ENCODE measurements at places on chromosomes 1 and 21.

DNA sequence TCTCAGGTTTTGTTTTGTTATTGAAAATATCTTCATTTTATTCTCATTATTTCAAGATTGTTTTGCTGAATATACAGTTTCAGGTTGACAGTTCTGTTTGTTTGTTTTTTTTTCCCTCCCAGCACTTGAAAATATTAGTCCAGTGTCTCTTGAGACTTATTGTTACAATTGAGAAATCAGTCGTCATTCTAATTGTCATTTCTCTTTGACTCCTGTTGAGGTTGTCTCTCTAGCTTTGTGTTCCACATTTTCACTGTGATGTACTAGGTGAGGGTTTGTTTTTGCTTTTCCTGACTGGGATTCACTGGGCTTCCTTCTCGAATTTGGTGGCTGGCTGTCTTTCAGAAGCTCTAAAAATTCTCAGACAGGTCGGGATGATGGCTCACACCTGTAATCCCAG lies 443.2 kb upstream of the VAMP3 start:
- DNase-seq, result no peak

DNA sequence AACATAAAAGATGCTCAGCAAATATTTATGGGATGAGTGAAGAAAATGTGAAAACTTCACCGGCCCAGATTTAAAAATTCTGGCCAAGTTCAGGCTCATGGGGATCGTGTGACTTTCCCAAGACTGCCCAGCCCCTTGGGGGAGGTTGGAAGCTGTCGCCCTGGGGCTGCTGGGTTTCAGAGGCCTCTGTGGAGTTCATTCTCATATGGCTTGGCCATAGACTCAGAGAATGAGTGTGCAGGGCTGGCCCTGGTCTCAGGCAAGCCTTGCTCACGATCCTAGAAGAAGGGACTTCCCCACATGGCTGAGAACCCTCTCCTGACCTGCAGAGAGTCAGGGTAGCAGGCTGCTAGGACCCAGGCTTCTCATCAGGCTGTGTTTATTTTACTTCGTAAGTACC lies 24.6 kb downstream of the PADI2 start:
- no peak for DNase-seq

DNA sequence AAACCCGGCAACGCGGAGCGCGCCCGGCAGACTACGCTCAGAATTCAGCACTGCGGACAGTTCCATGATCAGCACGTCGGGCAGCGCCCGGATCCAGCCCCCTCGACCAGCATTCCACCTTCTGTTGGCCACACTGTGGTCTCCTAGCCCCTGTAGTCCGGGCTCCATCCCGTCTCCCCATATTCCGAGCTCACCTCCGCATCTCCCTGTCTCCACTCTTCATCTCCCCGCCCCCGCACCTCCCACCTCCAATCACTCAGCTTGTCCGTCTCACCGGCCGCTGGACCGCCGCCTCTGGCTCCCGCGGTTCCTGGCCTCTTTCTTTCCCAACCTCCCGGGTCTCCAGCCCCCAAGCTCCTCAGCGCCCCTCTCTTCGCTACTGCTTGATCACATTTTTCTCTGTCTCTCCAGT lies 500 bp downstream of the EPHA10 start:
- DNase-seq, result no peak

- no peak for DNase-seq
These were observed at the start of gene NEXN for GRCh38 chr1:77888081-77888780. Gene NEXN, plus strand, starts transcription at chr1:77888624. Its CDS starts 27,483 bp downstream, at chr1:77916107.

DNA sequence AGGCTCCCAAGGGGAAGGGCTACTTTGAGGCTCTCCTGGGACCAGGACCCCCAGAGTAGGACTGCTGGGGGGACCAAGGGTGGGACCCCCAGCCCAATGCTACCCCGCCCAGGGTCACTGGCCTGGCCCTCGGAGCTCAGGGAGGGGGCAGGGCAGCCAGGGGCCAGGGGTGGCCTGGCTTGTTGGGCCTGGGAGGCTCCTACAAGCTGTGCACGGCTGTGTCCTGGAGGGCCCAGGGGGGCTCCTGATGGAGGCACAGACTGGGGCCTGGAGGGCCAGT lies 2.2 kb downstream of the HES4 start:
- no peak for DNase-seq

GRCh38 chr21:37622755-37623154 lies 256.2 kb downstream of the DYRK1A start:
- no peak for DNase-seq

- no peak for DNase-seq
These were observed 3.3 kb downstream of the TMEM200B start for GRCh38 chr1:29120367-29120766.

DNA sequence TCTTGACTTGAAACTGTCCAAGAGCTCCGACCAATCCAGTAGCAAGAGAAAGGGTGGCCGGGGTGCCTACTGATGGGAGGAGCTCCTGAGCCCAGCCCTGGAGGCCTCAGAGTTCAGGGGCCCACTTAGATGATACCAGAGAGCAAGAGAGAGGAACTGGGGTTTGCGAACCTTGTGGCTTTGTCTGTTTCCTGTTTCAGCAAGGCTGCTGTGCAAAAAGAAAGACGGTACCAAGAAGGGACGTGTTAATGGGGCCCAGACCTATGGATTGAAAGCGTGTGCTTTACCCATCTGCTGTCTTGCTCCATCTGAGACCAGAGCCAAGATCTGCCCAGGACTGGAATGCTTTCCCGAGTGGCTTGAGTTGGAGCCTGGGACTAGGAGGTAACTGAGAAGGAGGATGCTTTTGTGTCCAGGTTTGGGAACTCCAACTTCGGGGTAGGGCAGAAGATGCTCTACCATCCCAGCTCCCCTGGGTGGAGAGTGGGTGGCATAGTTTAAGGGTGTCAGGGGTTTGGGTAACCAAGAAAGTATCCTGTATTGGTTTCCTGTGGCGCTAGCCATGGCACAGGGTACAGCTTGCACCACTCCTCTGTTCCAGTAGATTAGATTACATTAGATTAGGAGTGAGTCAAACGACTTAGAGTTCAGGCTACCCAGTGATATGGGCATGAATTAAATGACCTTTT lies at the start of gene TRAF3IP3:
Gene TRAF3IP3, plus strand, starts transcription at position 128 of the 689 bp plus-strand sequence. CDS start 3,987 bp downstream, outside the sequence.
- DNase-seq, result peak; percentile 79

DNA sequence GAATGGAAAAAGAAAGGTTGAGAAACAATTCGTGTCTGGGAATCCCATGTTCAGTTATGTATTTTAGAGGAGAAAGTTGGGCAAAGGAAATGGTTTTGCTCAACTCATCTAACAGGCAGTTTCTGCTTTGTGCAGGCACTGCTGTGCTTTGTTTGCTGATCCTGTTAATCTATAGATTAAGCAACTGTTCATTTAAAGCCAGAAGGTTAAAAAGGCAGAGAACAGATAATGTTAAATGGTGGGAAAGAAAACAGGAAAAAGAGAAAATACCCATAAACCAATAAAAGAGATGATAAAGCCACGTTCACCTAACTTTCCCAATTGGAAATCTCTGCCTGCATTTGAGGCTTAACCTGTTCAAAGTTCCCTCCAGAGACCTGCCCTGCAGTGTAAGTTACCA lies 70.0 kb downstream of the APP start:
- no peak for DNase-seq

DNA sequence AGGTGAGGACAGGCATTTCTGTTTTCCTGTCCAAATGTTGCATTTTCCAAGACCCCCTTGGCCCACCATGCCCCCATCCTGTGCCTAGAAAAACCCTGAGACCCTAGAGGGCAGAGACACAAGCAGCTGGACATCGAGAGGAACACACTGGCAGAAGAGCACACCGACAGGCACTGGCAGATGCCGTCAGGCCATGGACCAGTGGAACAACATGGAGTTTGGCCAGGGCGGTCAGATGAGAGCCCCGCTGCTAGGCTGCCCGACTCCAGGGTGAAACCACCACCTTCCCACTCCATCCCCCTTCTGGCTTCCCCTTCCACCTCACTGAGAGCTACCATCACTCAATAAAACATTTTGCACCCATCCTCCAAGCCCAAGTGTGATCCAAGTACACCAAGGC lies 438.4 kb downstream of the SIPA1L2 start:
- no peak for DNase-seq

DNA sequence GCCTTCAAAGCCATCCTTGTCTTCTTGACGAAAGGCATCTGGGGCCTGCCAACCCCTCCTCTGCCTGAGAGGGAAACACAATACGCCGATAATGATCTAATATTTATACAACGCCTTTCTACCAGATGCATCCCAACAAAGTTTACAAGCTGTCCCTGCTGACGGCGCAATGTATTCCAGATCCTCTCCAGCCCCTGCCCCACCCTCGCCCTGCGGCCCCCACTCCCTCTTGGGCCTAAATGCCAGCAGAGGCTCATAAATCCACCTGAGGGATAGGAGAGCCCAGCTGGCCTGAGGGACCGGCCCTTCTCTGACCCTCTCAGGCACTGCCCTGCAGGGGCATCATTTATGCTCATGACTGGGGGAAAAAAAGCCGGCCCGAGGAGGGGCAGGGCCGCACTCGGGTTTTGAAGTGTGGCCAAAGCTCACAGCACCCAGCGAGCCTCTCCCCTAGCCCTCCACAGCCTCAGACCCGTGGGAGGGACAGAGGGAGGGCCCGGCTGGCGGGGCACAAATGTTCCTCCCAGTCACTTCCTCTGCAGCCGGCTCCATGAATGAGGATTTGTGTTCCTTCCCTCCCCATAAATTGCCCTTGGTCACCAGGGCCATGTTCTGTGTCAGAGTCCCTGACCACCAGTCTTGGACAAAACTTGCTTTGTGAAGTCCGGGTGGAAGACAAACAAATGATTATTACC lies 140.3 kb downstream of the FOXD2 start:
- DNase-seq, result no peak

- no peak for DNase-seq
These were observed 658.3 kb downstream of the PTPRC start for GRCh38 chr1:199297174-199297573.

- peak; percentile 5 for DNase-seq
These were observed 37.0 kb downstream of the CAPN8 start for GRCh38 chr1:223628233-223629125.

GRCh38 chr1:221454096-221454495 lies 287.8 kb downstream of the DUSP10 start:
- no peak for DNase-seq

DNA sequence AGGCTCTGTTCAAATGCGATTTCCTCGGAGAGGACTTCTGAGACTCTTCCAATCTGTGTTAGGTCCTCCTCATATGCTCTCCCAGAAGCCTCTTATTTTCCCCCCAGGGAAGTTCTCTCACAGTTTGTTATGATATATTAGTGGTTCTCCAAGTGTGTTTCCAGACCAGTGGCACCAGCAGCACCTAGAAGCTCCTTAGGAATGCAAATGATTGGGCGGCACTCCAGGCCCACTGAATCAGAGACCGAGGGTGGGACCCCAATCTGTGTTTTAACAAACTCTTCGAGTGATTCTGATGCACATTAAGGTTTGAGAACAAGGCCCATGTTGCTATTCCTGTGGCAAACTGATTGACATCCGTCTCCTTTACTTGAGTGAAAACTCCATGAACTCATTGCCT lies 63.0 kb downstream of the NMNAT2 start:
- DNase-seq, result no peak

DNA sequence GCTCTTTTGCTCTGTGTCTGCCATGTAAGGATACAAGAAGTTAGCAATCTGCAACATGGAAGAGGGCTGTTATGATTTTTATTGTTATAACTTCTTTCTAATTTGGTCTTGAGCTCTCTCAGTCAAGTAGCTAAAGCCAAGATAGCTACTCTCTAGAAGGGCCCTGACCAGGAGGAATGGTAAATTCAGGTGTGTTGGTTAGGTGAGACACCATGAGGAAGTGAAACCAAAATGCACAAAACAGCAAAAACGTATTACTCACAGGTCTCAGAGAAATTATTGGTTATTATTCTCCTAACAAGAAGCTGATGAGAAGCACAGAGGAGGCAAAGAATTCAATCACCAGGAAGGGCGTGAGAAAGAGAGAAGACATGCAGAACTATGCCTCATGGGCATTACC lies 51.8 kb upstream of the INSL5 start:
- no peak for DNase-seq

DNA sequence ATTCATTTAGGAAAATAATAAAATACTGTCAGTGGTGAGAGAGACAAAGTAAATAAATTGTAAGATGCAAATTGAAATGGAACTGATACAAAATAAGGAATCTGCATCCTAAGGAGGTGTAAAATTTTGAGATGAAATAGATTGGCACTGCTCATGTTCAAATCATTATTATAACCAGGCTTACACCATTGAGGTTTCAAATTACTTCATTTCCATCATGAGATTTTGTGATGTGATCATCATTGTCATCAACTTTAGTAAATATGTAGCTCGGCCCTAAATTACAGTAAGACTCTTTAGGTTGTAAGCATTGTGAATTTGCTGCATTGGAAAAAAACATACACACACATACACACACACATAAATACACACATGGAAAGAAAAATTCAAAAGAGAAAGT lies 123.4 kb downstream of the SDCCAG8 start:
- no peak for DNase-seq

Measured in stimulated activated naive B cell treated with anti-CD40 and anti-IgM and Interleukin-4, amounts not matched to agents 10 μg/mL and 1 μg/mL and 100 μg/mL, for 72 hours (primary cell).